DMS79 treated with DMSO at 0.1 percent for 48 hours (cell line): ENCODE measurements at places on chromosomes 1 and 21.

GRCh38 chr1:9275161-9275560 lies 17.5 kb upstream of the SPSB1 start:
- no peak for DNase-seq

- no peak for DNase-seq
Measured at GRCh38 chr1:210500831-210501230, 172.1 kb downstream of the HHAT start.

DNA sequence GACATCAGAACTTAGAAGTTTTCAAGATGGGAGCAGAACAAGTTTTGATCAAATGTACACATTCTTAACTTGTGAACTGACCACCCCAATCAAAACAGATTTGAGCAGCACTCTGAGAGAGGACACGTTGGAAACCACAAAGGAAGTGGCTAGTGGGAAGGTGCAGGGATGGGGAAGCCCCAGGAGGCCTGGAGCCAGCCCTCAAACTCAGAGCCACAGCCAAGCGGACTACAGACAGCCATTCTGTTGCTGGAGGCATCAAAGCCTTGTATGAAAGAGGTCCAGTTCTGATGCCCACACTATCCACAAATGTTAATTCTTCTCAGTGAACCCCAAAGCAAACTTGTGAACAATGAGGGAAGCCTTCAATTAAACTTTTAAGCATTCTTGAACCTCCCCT lies 143.6 kb upstream of the RAB4A start:
- no peak for DNase-seq

- peak; percentile 14 for DNase-seq
Measured at GRCh38 chr1:108590957-108591356, 31.1 kb downstream of the EEIG2 start.

GRCh38 chr1:30449003-30449402 lies 274.4 kb downstream of the MATN1 start:
- no peak for DNase-seq

- no peak for DNase-seq
Measured at GRCh38 chr1:8600336-8600735, 217.1 kb downstream of the RERE start.

DNA sequence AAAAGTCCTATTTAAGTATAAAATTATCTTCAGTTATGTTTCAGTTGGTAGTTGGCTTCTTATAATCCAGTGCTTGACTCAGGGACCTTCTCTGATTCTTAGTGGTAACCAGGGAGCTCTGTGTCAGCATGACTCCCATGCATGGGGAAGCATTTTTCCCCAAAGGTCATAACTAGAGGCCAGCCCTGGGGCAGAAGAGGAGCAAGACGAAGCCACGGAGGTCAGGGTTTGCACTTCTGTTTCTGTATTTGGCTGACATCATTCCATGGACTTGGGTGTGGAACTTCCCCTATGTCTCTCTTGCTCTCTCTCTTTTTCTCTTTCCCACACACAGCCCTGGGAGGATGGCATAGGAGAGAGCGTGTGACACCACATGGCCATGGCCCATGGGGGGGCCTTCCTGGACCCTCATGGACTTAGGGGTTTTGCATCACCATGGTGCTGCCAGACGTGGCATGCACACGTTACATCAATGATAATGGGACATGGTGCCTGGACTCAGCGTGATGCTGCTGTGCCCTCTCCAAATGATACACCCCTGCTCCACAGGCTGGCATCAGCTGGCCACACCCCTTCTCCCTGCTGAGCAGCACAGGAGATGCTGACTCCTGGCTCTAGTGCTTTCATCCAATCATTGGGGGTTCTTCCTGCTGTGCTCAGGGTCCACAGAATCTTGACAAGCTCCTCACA lies 260.5 kb downstream of the KCNJ6 start:
- DNase-seq = no peak

- no peak for DNase-seq
Measured at GRCh38 chr1:226763905-226764264, 24.8 kb upstream of the ITPKB start.

- no peak for DNase-seq
Measured at GRCh38 chr21:36039861-36040260, 20.5 kb downstream of the SETD4 start.

GRCh38 chr1:19040010-19040680 lies 83.7 kb upstream of the IFFO2 start:
- no peak for DNase-seq

- no peak for DNase-seq
Measured at GRCh38 chr1:205766038-205766437, 9.2 kb downstream of the RAB29 start.

DNA sequence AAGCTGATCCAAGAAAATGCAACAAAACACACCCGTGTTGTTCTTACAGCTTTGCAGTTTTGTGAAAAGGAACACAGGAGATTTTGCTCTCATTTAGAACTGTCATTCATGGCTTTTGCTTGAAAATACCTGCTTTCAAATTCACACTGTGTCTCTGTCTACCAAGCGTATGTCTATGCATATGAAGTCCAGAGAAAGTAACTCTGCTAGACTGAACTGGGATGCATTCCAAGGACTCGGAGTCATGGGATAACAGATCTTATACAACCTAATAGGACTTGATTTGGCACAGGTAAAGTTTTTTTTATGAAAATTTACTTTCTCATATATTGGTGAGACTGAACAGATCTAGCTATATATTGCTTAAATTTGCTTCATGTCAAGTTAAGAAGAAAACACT lies 102.4 kb downstream of the PTGER3 start:
- no peak for DNase-seq

DNA sequence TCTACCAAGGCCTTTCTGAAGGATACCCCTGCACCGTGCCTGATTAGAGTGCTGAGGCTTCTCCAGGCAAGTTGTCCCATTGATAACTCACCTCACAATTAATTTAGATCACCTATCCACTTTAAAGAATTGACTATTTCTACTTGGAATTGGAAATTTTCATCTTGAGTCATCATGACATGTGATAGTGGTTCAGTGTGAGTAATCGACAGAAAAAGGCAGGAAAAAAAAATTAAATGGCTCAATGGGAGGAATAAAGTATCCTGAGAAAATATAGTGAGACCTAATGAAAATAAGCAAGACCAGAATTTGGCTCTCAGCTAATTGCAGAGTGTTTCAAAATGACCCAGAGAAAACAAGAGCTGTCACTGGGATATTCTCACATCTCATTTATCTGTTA lies 222.4 kb upstream of the C8B start:
- DNase-seq = no peak

GRCh38 chr1:116360429-116361173 lies 12.4 kb upstream of the ATP1A1 start:
- DNase-seq = no peak

- DNase-seq = no peak
Measured at GRCh38 chr1:60569189-60569588, 495.6 kb upstream of the C1orf87 start.

- DNase-seq = no peak
Measured at GRCh38 chr21:20943561-20943997, 54.6 kb upstream of the NCAM2 start.

DNA sequence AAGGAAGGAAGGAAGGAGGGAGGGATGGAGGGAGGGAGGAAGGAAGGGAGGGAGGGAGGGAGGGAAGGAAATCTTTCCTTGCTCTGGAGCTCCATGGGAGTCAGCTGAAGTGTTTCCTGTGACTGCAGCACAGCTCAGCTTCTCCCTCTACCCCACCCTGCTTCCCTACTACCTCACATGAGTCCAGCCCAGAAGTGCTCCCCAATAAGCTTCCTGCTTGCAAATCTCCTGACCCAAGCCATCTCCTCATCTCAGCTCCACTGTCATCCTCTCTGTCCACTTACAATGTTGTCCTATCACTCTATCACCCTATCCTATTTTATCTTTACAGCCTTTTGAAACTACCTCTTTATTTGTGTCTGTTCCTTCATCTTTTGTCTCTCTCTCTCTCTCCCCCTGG lies 52.9 kb upstream of the SSBP3 start:
- no peak for DNase-seq

- DNase-seq = no peak
Measured at GRCh38 chr1:44670751-44671640, 3.3 kb downstream of the TMEM53 start.

DNA sequence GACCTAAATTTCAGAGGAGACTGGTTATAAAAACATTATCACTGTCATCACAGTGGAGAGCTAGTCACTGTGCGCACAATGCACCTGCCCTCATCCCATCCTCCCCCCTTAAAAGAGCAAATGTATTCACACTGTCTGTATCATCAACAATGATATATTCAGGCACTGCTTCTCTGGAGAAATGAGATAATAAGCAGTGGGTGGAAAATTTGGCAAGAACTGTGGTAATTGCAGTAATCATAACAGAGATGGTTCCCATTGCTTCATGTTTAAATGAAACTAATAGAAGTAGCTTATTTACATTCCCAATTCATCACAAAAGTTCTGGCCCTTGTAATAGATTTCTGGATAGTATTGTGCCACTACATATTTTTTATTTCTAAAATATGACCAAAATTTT lies 867.4 kb upstream of the ADGRL2 start:
- no peak for DNase-seq

DNA sequence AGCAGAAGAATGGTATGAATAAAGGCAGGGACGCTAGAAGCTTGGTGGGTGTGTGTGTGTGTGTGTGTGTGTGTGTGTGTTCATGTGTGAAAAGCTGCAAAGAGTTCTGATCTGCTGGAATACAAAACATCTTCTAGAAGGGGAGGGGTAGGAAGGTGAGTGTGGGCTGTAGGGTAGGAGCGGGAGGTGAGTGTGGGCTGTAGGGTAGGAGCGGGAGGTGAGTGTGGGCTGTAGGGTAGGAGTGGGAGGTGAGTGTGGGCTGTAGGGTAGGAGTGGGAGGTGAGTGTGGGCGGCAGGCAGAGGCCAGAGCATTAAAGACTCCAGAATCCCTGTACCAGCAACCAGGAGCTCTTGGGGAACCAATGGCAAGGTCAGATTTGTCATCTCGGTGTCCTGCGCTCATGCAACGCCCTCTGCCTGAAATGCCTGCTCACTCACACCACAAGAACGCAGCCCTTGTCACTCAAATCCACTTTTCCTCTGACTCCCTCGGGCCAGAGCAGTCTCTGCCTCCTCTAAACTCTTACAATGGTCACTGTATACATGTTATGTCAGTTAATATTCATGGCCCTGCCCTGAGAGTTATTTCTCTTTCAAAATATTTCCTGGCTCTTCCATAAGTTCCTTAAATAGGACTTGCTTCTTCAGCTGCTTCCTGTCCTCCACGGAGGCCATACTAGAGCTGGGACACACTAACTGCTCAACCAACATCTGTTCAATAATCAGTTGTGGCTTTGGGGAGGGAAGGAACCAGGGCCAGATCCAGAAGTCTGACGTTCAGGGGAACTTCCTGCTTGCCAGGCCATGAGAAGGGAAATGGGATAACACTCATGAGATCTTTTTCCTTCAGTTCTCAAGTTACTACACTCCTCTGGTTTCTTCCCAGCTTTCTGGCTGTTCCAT lies 53.6 kb upstream of the ZNF644 start:
- DNase-seq = no peak

DNA sequence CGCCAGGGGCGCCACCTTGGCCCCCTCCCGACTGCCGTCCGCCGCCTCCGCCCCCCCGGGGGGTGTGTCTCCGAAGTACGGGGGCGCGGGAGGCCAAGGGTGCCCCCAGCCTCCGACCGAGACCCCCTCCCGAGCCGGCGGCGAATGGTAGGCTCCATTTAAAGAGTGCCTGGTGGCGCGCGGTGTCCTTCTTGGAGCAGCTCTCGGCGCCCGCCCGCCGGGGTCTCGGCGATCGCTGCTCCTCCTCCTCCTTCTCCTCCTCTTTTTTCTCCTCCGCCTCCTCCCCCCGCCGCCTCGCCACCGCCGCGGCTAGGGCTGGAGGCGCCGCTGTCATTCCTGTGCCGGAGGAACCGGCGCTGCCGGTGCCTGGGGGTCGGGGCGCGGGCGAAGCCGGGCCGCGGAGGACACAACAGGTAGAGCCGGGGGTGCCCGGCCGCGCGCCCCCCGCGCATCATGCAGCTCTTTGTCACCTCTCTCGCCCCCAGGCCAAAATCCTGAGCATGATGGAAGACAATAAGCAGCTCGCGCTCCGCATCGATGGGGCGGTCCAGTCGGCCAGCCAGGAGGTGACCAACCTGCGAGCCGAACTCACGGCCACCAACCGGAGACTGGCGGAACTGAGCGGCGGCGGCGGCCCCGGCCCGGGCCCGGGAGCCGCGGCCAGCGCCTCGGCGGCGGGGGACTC lies at the start of gene KAZN:
KAZN (plus strand) TSS at position 188 of the 685 bp plus-strand sequence.
- DNase-seq = peak; percentile 85

- DNase-seq = no peak
Measured at GRCh38 chr1:111110197-111110899, 29.5 kb downstream of the DRAM2 start.

- no peak for DNase-seq
Measured at GRCh38 chr1:221777431-221778072, 35.7 kb upstream of the DUSP10 start.

- DNase-seq = no peak
Measured at GRCh38 chr21:33619726-33620125, 21.8 kb downstream of the CRYZL1 start.

- DNase-seq = no peak
Measured at GRCh38 chr1:115927971-115928370, 48.3 kb upstream of the SLC22A15 start.

DNA sequence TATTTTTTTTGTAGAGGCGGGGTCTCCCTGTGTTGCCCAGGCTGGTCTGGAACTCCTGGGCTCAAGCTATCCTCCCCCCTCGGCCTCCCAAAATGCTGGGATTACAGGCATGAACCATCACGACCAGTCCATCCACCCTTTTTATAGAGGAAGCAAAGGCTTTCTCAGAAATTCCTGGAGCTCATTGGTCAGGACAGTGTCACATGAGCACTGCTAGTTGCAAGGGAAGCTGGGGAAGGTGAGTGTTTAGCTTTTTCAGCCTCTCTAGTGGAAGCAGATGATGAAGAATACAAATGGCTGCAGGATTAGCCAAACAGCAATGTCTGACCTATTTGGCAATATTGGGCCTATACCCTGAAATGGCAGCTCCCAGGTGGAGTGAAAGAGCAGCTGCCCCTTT lies 8.0 kb downstream of the IGFN1 start:
- DNase-seq = no peak

GRCh38 chr1:228311091-228311490 lies 95.5 kb downstream of the TRIM11 start:
- no peak for DNase-seq

GRCh38 chr1:162994921-162995320 lies 74.2 kb upstream of the RGS4 start:
- no peak for DNase-seq

DNA sequence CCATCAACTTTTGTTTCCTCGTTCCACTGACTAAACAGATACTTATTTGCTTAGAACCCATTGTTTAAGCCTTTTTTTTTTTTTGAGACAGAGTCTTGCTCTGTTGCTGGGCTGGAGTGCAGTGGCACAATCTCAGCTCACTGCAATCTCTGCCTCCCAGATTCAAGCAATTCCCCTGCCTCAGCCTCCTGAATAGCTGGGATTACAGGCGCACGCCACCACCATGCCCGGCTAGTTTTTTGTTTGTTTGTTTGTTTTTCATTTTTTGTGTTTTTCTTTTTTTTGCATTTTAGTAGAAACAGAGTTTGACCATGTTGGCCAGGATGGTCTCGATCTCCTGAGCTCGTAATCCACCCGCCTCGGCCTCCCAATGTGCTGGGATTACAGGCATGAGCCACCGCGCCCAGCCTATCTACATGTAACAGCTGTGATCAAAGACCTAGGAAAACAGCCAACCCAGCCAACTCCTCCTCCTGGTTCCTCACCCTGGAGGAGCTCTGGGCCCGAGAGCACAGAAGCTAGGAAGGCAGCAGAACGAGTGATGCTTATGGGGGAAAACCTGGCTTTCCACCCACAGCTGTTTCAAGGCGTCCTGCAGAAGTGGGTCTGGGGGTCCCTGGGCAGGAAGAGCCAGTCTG lies 32.9 kb downstream of the KCNN3 start:
- DNase-seq = no peak

- DNase-seq = no peak
Measured at GRCh38 chr1:180503280-180503862, 994 bp upstream of the ACBD6 start.
